ENCODE measurements at places on chromosomes 16 and 17.

- no peak for DNase-seq
These were observed at the start of the genes CXCL16 and ZMYND15 for GRCh38 chr17:4739122-4740024. Gene CXCL16, minus strand, starts transcription at chr17:4739928. Its CDS starts 589 bp downstream, at chr17:4739339. Gene ZMYND15, plus strand, starts transcription at chr17:4739833. Its CDS starts 716 bp downstream, at chr17:4740549.

DNA sequence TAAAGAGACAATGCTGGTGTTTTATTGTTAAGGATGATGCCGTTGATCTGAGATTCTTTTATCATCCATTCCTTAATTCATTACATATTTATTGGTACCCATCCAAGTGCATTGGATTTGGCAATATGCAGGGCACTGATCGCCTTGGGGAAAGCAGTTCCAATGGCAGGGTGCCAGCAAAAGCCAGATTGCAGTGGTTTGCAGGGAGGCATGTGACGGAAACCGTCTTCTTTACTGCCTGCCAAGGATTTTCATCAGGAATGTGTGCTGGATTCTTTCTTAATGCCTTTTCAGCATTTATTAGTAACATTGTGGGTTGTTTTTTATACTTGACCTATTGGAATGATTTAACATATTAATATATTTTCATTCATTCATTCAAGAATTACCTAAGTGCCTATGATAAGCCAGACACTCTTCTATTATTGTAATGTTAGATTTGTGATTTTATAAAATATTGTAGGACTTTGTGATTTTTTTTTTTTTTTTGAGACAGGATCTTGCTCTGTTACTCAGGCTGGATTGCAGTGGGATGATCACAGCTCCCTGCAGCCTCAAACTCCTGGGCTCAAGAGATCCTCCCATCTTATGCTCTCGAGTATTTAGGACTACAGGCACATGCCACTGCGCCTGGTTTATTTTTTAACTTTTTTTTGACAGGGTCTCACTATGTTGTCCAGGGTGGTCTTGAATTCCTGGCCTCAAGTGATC lies 93.4 kb upstream of the TNRC6A start:
- no peak for DNase-seq

DNA sequence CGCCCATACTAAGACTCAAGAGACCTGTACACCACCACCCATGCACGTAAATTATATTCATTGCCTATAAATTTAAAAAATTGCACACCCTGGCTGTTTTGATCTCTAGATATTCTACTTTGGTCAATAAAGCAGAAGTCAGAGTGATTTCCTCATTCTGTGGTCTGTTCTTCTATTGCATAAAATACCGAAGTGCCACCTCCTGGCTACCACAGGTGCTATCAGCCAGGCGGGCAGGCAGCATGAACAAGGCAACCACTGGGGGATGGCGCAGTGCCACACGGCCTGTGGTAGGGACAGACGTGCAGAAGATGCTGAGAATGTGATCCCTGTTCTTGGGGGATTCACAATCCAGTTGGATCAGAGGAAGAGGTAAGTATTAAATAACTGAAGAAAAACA lies 122.3 kb downstream of the CDK5R1 start:
- DNase-seq: no peak

- no peak for DNase-seq
These were observed 1.3 kb upstream of the TNFSF13 start for GRCh38 chr17:7557147-7557764.

DNA sequence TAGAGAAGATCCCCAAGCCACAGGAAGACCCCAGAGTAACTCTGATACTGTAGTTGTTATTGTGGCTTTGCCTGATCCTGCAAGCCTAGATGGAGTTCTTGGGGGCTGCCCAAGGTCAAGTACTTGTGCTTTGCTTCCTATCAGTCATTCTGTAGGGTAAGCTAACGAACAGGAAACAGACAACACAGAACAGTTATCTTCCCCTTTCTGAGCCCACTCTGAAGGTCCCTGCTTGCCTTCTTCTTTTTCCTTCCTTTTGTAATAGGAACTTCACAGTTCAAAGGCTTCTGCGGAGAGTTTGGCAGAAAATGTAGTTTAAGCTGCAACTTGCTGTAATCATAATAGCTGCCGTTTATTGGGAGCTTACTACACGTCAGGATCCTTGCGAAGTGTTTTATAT lies 494.1 kb upstream of the ERCC4 start:
- no peak for DNase-seq

Data from cardiac septum (tissue), 1 donor.